ENCODE measurements at places on chromosomes 6 and 20.

DNA sequence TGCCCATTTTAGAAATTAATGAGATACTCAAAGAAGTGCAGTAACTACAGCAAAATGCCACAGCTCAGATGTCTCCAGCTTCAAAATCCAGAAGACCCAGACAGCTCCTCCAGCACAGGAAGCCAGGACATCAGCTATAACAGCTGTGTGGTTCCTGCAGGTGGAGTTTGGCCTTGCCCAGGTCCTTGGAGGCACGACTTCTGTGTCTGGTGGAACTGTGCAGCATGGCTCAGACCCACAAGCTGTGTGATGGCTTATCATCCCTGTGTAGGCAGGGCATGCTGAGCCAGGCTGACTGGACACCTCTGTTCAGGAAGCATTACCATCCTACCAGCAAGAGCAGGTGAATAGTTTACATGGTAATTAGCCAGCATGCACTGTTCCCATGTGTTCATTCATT lies 26.5 kb upstream of the CD93 start:
- DNase-seq = no peak

DNA sequence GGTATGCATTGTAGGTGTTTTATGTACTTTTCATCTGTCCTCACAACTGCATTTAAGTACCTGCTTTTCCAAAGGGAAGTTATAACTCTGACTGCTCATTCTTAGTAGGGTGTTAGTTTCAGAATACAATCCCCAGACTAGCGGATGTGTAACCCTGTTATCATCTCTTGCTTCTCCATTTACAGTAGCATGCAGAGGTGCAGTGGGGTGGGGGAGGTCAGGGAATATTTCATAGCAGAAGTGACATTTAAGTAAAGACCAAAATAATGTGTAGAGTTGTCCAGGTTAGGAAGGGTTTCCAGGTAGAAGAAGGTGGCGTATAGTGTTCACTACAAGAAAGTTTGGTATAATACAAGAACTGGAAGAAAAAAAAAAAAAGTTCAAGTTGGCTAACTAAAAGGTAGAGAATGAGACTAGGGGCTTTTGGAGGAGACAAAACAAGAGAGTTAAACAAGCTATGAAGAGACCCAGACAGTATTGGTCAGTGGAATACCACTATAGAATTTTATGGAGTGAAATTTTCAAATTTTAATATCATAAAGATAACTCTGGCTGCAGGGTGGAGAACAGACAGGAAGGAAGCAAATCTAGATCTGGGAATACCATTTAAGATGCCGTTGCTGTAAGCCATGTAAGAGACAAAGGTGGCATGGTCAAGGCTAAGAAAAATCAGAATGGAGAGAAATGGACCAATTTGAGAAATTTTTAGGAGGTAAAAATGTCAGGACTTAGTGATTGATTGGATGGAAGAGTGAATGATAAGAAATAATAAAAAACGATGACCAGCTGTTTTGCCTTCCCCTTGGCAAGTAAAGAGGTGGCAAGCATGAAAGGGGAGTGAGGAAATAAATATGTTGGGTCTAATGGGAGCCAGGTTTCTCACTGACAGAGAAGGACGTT lies 2.2 kb upstream of the AHI1 start:
- no peak for DNase-seq

GRCh38 chr20:5220321-5221060 lies 93.7 kb downstream of the CDS2 start:
- no peak for DNase-seq

- DNase-seq = no peak
Observed at GRCh38 chr6:16746401-16746800, 14.9 kb downstream of the ATXN1 start.

DNA sequence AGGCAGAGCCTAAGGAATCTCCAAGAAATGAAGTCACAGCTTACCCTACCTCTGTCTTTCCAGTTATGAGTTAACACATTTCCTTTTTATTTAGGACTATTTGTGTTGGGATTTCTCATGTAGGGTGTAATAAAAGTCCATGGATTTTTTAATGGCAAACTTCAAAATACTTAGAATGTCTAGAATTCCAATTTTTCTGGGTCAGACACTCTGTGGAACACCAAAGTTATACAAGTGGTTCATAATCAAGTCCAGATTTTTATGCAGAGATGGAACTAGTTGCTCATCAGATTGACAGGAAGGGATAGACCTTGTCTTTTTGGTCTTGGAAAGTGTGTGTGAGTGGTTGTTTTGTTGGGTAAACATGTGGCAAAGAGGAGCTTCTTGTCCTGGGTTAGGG lies 303.5 kb upstream of the RNF24 start:
- no peak for DNase-seq
